Brain microvascular endothelial cell (primary cell): ENCODE measurements at places on chromosomes 1 and 21.

GRCh38 chr1:109613361-109614147 lies 5.9 kb downstream of the GNAT2 start:
- peak; percentile 40 for DNase-seq

DNA sequence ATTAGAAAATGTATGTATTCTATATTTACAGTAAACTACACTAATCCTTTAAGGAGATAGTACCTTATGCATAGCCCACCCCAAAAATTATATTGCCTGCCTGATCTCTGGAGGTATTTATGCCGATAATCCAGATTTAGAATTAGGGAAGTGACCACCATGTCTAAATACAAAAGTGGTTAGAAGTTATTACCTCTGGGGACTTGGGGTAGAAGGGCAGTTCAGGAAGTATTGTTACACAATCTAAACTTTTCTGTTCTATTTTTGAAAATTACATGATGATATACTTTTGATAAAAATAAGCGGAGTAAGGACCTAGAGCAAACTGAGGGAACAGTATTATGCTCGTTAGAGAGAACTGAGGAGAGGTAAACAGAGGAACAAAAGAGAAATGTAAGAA lies 90.5 kb upstream of the ZP4 start:
- no peak for DNase-seq

DNA sequence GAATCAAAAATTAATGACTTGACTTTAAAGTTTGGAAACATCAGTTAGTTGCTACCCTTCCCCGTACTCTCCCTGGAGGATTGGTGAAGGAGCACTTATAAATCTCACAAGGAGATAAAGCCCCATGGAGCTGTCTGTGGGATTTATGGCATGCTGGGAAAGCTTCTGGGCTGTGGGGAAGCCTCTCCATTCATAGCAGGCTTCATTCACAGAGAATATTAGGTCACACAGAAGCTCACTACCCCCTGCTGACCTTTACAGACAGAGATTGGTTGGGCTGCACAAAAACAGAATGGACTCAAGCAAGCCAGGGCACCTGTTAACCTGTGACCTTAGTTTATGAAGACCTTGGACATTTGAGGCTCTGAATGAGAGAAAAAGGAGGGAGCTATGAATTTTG lies 32.1 kb downstream of the RGL1 start:
- no peak for DNase-seq

GRCh38 chr1:112589766-112590165 lies 29.2 kb downstream of the ST7L start:
- no peak for DNase-seq

DNA sequence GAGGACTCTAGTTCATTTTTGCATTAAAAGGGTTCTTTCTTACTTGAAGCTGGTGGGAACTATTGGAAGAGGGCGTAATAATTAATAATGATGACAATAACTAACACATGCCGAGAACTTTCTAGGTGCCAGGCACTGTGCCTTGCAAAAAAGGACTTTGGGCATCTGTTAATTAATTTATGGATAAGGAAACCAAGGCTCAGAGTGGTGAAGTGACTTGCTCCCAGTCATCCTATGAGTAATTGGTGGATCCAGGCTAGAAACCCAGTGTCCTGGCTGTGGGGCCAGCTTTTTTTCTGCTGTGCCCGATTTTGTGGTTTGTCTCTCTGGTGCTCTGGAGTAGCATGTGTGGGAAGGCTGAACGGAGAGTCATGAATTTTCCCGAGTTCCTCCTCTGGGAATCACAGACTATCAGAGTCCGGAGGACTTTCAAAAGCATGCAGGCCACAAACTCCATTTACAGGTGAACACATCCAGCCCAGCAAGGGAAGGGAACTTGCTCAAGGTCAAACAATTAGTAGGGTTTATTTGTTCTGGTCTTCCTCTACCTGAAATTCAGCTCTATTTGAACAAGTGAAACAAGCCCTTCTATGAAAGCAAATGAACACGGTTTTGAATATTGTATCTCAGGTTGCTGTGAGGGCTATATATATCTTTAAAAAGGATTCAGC lies 23.4 kb downstream of the ROR1 start:
- no peak for DNase-seq

GRCh38 chr1:231322880-231323530 lies 14.6 kb downstream of the EXOC8 start:
- DNase-seq = no peak

DNA sequence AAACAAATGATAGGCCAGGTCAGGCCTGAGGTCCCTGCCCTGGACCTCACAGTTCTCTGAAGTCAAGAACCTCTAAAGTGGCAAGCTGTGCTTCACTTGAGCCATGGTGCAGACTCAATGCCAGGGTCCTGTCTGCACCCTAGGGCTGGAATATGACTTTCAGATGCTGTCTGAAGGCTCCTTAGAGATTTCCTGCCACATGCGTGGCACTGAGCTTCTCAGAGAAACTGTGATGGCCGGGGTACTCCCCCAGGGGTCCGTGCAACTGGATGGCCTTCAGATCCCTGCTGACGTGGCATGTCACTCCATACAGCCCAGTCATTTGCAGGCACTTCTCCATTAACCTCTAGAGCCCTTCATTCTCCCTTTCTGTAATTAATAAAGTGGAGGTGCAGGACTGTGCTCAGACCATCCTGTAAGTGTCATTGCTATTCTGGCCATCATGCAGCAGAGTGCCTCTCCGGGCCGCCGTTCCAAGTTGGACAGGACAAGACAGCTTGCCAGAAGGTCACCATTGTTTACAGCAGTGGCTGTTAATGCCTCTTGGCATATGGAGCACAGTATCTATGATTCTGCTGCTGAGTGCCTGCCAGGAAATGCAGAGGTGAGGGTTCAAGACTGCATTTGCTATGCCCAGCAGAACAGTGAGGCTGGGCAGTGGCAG lies 205.1 kb upstream of the COA6 start:
- DNase-seq = no peak

DNA sequence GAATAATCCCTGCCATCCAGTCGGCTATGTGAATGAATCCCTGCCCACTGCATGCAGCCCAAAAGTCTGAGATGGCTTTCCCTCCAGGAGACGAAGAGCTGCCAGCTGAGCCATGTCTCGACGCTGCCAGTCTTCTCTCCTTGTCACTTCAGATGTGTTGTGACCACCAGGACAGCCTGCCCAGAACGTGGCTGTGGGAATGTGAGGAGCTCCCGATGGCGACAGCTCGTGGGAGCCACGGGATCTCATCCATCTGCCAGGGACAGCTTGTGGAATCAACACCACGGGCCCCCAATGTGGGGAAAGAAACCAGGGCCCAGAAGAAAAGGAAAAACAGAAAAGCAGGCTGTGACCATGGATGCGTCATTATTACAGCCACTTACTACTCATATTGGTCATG lies 67.2 kb downstream of the NFASC start:
- DNase-seq = no peak
